ENCODE measurements at places on chromosomes 7 and 10.

GRCh38 chr10:35875016-35875676 is 233.1 kb upstream of the FZD8 start:
- DNase-seq, result no peak

DNA sequence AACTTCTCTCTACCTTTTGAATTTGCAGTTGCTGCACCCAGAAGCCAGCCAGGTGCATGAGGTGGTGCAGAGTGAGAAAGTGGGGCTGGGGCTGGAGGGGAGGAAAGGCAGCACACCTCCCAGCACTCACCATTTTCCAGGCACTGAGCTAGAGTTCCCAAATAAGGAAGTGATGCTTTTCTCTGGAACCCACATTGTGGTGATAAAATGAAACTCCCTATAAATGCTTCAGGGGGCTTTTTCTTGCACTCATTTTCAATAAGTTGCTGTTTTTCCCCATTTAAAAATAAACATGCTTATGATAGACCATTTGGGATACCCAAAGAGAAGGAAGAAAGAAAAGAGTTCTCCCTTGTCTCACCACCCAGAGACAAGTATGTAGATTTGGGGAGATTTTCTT is 42.8 kb upstream of the TNS3 start:
- no peak for DNase-seq

DNA sequence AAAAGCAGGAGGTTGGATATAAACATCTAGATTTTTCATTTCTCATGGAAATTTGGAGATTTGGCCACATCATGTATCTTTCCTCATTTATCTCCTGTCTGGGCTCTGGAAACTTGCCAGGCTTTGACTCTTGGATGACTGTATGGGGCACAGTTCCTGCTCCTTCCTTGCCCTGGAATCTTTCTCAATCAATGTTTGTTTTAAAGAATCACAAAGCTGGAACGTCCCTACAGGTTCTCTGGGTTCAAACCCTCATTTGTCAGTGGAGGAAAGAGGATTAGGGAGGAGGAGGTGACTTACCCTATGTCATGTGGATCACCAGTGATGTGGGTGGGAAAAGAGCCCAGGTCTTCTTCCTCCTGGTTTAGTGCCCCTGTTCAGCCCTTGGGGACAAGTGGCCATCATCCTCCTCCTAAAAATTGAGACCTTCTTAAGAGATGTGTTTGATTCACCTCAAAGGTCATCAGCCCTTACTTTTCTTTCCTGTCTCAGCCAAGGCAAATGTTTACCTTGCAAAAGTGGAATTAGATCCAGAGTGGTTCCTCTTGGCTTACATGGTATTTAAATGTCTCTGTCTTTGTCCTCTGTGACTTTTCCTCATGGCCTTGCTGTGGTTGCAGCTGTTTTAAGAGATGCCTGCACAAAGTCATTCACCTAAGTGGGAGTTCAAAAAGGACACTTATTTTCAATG is 38.8 kb upstream of the PDZD8 start:
- DNase-seq, result no peak

DNA sequence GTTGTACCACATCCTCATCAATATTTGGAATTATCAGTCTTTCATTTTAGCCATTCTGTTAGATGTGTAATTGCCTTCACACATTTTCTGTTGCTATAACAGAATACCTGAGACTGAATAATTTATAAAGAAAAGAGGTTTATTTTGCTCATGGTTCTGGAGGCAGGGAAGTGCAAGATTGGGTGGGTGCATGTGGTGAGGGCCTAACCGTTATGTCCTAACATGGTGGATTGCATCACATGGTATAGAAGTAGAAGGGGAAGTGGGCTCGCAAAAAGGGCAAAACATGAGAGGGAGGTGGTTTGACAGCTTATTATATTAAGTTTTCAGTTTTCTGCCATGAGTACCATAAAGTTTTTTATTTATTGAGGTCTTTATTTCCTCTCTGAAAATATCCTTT is 452.0 kb downstream of the ARL4A start:
- DNase-seq, result no peak

DNA sequence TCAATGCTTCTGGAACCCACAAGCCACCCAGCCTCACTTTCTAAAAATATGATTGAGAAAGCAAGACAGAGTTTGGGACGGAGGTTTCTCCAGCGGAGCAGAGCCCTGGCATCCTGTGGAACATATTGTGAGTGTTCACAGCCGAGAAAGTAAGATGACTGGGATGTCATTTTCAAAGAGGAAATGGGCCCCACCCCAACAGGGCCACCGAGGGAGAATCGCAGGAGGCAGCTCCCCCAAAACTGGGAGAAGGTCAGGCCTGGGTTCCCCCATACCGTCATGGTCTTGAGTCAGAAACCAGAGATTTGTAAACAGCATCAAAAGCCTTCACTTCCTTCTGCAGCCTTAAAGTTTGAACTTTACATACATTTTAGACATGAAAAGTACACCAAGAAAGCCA is 560.0 kb downstream of the PTPRN2 start:
- DNase-seq, result no peak

GRCh38 chr7:109641445-109641844 is 1071.8 kb downstream of the DNAJB9 start:
- no peak for DNase-seq

GRCh38 chr10:4213441-4213840 is 428.4 kb upstream of the KLF6 start:
- DNase-seq, result no peak

DNA sequence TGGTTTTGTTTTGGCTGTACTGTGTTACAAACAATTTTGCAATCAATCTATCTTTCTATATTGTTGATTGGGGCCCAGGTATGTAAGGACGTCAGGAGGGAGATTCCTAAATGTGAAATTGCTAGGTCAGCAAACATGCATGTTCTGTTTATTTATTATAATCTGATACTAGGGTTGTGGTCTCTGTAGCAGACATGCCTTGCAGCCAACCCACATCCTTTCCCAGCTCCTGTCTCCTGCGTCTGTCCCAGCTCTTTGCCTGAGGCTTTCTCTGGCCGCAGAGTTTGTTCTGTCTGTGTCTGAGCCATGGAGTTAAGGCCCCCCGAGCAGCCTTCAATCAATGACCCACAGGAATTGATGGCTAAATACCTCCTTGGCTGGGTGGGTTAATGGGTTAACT is 124.0 kb upstream of the ZEB1 start:
- DNase-seq, result no peak

- DNase-seq, result no peak
Observed at GRCh38 chr10:86286236-86287109, 80.1 kb downstream of the GRID1 start.

- DNase-seq, result peak; percentile 31
Observed at GRCh38 chr10:104274762-104275721, 6.1 kb downstream of the GSTO2 start.

GRCh38 chr7:151756076-151756731 is 120.7 kb downstream of the PRKAG2 start:
- DNase-seq, result peak; percentile 89

DNA sequence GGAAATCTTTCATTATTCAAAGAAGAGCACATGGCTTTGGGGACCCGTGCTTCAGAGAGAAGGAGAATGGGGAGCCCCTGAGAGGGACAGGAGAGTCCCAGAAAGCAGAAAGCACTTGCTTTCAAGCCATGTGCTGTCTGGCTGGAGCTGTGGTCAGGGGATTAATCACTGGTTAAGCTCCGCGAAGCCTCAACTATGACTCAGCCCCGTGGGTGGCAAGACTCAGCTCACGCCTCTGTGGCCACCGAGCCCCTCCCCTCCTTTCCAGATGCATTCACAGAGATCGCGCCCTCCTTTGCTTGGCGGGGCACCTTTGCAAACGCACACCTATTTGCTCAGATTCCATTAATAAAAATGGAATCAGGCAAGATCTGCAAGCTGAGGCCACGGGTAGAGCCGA is 202.9 kb upstream of the TCERG1L start:
- no peak for DNase-seq

DNA sequence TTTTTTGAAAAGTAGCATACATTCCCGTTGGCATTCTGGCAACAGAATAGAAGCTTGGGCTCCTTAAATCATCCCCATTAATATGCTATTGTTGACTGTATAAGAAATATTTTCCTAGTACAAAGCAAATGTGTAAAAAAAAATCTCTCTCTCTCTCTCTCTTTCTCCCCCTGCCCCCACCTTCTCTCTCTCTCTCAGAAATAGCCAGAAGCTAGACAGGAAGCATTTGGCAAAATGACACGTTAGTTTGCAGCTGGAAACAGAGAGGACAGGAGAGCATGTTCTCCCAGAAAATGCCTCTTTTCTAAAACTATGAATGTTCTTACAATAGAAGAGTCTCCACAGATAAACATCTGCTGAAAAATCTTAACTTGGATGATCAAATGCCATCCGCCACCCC is 59.6 kb upstream of the AKR1E2 start:
- DNase-seq, result no peak

DNA sequence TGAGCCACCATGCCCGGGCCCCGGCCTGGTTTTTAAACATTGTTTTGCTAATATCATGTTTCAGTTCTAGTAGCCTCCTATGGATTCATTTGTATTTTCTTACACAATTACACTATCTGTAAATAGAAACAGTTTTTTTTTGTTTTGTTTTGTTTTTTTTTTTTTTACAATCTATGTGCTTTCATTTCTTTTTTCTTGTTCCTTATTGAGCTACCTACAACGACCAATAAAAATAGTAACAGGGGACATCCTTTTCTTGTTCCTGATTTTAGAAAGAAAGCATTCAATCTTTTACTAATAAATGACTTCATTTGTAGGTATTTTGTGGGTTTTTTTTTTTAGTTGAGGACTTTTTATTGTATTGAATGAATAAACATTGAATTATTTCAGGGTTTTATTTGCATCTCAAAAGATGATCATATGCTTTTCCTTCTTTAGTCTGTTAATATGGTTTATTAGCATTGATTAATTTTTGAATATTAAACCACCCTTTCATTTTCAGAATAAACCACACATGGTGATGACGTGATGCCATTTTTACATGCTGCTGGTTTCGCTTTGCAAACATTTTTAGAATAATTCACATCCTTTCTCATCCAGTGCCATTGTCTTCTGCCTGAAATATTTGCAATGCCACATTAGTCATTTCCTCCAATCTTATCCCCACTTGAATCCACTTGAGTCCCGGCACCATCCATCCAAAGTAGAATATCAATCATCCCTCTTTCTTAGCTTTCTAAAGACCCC is 18.1 kb upstream of the AKR1E2 start:
- DNase-seq, result peak; percentile 14

DNA sequence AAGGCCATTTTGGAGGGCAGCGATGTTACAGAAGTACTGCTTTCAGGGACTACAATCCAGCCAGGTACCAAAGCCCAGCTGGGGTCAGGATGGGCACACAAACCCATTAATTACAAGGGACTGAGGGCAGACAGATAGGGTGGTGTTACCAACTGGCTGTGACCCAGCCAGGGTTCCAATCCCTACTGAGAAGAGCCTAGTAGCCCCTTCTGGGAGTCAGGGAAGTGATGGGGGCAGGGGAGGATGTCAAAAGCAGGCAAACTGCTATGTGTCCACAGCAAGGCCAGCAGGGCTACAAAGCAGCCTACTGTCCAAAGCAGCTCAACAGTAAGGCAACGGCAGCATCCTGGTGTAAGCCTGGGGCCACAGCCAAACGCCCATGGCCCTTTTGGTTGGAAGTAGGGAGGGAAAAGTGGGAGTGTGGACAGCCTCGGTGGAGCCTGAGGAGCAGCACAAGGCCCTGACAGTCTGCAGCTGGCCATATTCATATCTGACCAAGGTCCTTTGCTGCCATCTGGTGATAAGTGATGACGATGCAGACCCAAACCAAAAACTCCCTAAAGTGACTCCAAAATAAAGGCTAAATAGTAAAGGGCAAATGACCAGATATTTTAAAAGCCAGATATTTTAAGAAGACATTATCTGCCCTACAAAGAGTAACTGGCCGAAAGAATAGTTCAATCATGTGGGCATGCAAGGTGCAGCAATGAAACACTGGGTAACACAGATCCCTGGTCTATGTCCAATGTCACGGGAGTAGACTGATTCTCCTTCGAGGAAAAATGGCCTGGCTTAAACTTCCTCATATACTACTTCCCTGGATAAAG is 56.9 kb downstream of the XPNPEP1 start:
- no peak for DNase-seq

GRCh38 chr7:101554584-101555268 is 74.4 kb downstream of the MYL10 start:
- no peak for DNase-seq

- DNase-seq, result no peak
Observed at GRCh38 chr7:142813226-142813625, 41.6 kb upstream of the EPHB6 start.

DNA sequence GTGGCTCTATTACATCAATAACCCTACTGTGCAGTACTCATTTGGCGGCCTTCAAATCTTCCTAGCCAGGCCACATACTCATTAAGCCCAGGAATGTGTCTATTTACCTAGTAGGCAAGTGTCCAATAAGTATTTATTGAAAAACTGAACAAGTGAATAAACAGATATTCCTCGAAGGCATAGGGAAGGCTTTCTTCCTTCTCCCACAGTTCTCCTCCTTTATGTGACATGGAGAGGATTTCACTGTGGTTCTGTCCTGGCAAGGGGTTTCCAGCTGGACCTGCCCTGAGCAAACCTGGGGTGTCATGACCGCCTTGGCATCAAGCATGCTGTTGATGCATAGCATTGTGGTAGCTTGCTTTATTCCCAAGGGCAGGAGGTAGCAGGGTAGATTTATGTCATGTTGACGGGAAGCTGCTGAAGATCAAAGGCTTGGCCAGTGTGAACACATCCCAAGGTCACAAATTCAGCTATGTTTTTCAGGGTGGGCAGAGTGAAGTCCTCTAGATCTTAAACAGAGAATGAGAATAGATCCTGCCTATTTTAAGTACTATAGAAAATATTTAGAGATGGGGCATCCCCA is 195.1 kb downstream of the INHBA start:
- DNase-seq, result no peak

DNA sequence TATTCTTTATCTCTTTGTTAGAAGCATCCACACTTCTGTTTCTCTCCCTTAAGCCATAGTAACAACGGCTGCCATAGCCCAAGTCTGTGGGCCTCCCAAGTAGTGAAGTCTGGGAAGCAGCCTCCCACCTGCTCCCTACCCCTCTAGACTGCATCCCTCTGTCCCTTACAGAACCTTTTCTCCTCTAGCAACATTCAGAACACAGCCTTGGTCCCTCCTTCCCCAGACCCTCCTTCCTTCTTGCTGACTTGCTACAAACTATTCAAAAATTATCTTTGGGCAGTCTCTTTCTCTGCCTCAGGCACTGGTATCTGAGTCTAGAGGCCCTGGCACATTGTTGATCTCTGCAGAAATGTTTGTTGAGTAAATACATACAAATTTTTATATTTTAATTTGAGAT is 2.3 kb upstream of the NYAP1 start:
- DNase-seq, result no peak

DNA sequence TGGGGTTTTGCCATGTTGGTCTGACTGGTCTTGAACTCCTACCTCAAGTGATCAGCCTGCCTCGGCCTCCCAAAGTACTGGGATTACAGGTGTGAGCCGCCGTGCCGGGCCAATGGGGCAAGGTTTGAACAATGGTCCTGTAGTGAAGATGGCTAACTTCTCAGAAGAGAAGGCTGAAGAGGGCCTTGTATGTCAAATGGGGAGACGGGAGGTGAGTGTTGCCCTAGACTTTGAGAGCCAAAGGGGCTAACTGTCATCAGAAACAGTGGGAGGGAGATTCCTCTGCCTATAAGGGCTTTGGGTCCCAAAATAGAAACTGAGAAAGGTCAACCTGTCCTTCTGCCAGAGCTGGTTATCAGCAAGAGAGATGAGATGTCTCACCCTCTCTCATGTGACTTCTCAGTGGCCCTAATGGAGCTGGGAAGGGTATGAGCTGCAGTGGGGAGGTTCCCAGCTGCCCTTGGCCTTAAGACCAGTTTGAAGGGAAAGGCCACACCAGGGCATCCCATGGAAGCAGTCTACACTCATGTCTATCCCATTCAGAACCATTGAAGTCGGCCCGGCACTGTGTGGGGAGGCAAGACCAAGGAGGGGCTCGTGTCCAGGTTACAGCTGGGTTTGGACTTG is 1.3 kb upstream of the SAMD8 start:
- DNase-seq, result peak; percentile 22

- no peak for DNase-seq
Observed at GRCh38 chr7:134870156-134870555, 90.7 kb downstream of the CALD1 start.
